ENCODE measurements at places on chromosomes 2 and 18.

- DNase-seq: no peak
Observed at GRCh38 chr2:180979749-180980105, 678 bp upstream of the UBE2E3 start.

DNA sequence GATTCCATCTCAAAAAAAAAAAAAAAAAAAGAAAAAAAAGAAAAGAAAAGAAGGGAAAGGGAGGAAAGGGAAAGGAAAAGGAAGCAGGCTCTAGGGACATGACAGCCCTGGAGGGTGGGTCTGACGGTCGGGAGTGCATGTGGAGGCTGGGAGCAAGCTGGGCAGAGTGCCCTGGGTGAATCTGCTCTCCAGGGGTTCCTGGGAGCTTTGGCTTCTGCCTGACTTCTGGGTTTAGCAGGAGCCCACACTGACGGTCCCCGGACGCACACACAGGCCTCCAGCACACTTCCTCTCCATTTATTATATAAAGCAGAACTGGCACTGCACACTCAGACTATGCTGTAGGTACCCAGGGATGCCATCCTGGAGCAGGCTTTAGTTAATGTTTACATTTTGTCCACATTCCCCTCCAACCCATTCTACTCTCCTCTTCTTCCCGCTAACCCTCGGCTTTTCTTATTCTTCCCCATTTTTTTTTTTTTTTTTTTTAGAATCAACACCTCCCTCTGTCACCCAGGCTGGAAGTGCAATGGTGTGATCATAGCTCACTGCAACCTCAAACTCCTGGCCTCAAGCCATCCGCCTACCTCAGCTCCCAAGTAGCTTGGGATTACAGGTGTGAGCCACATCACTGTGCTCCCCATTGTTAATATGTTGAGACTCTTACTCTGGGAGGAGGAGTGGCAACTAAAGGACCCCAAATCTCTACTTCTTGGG is 151.1 kb upstream of the SLC1A4 start:
- no peak for DNase-seq

- DNase-seq: no peak
Observed at GRCh38 chr2:218870984-218871344, 9.7 kb upstream of the WNT10A start.

DNA sequence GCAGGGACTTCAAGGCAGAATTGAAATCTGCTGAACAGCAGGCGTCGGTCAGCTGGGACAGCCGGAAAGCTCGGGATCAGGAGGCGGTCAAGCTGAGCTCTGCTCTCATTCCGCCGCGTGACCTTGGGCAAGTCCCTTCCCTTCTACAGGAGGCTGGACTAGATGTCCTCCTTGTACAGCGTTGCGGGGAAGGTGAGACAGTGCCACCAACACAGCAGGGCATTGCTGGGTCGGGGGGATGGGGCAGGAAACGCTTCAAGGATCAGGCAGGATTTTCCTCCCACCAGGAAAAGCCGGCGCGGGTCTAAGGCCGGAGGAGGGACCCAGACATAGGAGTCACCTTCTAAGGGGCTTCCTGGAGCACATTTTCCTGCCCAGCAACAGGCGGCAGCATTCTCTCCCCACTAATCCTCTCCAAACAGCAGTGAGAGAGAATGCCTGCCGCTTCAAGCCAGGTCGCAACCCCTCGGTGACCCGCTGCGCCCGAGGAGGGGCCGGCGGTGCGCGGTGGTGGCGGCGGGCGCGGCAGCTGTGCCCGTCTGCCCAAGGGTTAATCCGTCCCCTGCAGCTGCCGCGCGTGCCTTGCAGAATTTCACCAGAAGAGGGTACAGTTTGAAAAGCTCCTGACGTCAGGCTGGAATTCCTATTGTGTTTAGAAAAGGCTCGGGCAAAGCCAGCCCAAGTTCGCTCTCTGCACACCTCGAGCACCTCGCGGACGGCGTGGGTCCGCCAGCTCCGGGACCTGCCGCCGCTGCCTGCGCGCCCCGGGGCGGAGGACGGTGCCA is at the start of gene KCNF1:
Gene KCNF1, plus strand, starts transcription at position 644 of the 785 bp plus-strand sequence. CDS start 493 bp downstream, outside the sequence.
- peak; percentile 50 for DNase-seq

- peak; percentile 64 for DNase-seq
Observed at GRCh38 chr2:164840930-164841718, 499 bp downstream of the COBLL1 start.

GRCh38 chr18:42412896-42413295 is 457.9 kb downstream of the PIK3C3 start:
- DNase-seq: peak; percentile 51

DNA sequence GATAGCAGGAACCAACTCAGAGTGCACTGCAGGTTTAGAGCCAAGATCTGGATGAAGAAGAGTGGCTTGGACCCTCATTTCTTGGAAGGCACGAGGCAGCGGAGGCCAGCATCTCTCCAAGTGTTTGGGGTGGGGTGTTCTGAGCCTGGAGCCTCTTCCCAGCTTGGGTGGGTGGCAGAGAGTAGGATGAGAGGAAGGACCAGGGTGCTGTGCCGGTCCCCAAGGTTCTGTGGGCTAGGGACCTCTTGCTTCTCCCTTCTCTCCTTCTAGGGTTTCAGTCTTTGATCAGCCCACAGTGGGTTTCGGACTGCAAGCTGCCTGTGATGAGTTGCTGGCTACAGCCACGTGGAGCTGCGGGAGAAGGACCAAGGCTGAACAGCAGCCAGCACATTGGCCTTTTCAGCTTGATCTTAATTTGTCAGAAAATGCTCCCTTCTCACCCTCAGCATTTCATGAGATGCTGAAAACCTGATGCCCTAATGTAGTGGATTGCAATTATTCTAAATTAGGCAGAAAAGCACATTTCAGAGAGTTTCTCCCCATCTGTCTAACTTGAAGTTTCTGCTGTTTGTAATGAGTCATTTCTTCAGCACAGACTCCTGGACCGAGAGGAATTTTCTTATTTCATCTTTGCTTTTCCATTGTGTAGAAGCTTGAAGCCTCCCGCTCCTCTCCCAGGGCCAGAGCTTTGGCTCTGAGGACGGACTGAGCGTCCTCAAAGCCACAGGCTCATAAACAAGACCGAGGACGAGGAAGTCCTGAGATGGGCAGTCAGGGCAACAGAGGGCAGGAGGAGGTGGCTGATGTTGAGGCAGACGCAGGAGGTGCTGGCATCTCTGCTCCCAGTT is 99.1 kb upstream of the HDAC4 start:
- DNase-seq: peak; percentile 54

DNA sequence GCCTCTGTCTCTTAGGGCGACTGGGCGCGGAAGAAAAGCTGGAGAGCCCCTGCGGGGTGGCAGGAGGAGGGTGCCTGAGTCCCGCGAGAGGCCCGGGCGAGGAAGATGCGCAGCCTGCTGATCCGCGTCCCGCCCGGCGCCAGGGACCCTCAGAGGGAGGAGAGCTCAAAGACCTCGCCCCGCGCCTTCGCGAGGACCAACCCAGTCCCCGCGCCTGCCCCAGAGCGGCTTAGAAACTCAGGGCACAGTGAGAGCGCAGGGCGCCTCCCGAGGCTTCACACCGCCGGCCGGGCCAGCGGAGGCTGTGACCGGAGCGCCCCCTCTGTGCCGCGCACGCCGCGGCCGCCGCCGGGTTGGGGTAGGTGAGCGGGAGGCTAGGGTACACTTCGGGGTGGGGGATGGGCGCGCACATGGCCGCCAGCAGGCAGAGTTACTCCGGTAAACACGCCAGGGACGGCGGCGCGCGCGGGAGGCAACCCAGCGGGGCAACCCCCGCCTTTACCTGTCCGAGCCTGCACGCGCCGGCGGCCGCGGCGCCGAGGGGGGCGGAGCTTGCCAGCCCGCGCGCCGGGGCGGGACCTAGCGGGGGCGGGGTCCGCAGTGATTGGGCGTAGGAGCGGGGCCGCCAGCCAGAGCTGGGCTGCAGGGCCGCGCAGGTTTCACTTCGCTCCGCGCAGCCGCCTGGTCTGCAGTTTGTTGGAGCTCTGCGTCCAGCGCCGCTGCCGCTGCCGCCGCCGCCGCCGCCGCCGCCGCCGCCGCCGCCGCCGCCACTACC is at the start of gene BCL2L11:
Gene BCL2L11, plus strand, starts transcription at position 662 of the 775 bp plus-strand sequence. CDS start 2,832 bp downstream, outside the sequence.
- peak; percentile 87 for DNase-seq

- DNase-seq: no peak
Observed at GRCh38 chr2:235365743-235366142, 128.1 kb upstream of the AGAP1 start.

GRCh38 chr2:129935118-129935517 is 44.3 kb upstream of the RAB6C start:
- no peak for DNase-seq

- DNase-seq: no peak
Observed at GRCh38 chr2:109231996-109232705, 103.1 kb downstream of the SH3RF3 start.

DNA sequence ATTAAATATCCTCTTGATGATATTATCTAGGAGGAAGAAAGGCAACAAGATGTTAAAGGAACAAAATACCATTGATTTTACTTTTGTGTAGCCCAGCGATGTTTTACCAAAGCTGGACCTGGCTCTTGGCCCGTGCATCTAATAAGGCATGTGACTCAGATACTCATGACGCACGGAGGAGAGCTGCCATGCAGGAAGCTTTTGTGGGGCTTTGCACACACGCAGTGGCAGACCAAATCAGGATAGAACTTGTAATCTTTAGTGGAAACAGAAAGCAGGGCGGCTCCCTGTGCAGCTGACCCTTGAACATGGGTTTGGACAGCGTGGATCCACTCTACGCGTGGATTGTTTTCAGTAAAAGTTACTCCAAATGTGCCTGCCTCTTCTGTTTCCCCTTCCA is 190.0 kb downstream of the NAPG start:
- peak; percentile 90 for DNase-seq

DNA sequence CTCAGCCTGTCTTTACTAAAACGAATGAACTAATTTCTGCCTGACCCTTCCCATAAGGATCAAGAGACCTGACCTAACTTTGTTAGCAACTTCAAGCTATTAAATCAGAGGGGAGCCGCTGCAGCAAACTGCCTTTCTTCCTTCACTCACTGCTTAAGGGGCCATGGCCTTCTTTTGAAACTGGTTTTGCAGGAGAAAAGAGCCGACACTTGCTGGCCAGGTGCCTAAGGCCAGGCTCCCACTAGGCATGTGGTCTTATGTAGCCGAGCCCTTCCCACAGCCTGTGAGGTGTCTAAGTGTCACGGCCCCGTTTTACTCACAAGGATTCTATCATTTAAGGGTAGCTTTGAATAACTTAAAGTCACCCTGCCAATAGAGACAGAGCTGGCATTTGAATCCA is 130.8 kb downstream of the ZNF236 start:
- DNase-seq: peak; percentile 21

GRCh38 chr2:213185147-213185822 is 33.9 kb upstream of the IKZF2 start:
- DNase-seq: no peak

GRCh38 chr2:172829229-172829628 is 93.6 kb downstream of the RAPGEF4 start:
- DNase-seq: peak; percentile 75

DNA sequence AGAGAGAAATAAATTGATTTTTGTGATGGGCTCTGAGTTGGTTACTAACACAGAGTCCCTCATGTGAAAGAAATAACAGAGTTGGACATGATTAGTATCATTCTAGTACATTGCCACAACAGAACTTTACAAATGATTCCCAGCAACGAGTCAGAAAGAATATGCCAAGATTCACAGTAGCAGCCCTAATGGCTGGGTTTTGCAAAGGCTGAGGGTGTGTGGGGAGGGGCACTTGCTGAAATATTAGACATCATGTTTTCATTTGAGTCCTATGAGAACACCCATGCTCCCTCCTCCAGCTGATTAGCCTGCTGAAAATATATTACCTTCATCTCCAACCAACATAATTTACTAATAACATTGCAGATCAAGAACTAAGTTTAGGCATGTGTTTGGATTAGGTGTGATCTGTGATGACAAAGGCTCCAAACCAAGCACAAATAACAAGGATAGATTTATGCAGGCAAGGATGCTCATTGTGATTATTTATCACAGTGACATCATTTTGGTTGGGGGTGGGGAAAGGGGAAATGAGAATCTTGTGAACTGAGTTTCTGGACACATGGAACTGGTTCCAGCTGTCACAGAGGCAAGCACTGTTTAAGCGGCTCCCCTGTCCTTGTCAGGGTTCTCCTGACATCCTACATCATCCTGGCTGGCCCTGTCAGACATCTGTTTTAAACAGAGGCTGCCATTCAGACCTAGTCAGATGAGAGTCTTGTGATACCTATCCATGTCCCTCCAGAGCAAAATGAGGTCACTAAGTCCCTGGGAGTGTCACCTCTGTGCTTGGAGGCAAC is 205.8 kb upstream of the NCKAP5 start:
- DNase-seq: no peak

DNA sequence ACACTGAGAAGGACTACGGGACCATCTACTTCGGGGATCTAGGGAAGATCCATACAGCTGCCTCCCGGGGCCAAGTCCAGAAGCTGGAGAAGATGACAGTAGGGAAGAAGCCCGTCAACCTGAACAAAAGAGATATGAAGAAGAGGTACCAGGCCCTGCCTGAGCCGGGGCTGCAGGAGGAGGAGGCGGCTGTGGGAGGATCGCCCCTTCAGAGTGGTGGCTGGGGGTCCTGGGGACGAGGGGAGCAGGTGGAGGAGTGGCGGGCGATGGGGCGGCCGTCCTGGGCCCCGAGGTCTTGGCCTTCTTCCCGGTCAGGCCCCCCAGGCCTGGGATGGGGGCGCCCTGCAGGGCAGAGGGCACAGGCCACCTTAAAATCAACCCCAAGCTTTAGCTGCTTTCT is 524 bp downstream of the ANKRD30B start:
- DNase-seq: no peak

DNA sequence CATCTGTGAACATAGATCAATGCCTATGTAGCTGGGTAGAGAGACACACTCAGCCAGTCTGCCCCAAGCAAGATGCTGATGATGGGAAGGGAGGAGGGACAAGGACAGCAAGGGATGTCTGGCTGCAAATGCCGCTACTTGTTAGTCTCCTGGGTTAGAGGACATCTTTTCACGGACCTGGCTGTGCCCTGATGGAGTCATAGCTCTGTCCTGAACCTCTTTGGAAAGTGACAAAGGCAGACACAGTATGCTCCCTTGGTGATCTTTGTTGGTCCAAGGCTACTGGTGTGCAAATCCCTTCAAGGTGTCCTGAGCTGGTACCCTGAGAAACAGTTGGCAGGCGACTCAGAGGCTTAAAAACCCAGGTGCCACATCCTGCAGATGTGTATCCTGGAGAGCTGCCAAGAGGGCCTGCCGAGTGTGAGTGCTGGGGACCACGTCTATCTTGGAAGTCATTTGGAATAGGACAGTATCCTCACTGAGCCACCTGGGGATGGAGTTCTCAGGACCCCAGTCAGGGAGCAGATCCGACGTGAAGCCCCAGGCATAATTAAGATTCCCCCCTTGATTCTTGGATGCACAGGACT is 10.8 kb downstream of the FOSL2 start:
- no peak for DNase-seq

GRCh38 chr18:5103286-5103685 is 93.8 kb downstream of the AKAIN1 start:
- DNase-seq: no peak

DNA sequence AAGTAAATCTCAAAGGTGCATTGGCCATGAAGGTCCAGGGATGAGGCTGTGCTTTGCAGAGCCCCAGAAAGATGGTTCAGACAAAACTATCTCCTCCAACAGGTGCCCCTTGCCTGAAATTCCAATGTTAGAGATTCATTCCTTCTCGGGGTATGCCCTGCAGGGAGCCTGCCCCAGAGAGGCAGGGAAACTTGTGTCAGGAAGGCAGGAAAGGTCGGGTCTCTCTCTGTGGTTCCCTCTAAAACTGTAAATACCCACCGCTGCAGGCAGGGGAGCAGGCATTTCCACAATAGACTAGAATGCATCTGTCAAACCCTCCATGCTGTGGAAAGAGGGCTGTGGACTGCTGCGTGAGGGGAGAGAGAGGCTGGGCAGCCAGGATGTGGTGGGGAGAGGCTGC is 207.8 kb upstream of the SMAD2 start:
- no peak for DNase-seq
